ENCODE measurements at places on chromosomes 4 and X.
A peak's percentile ranks its signal among the peaks of the same experiment; 100 is the strongest.

DNA sequence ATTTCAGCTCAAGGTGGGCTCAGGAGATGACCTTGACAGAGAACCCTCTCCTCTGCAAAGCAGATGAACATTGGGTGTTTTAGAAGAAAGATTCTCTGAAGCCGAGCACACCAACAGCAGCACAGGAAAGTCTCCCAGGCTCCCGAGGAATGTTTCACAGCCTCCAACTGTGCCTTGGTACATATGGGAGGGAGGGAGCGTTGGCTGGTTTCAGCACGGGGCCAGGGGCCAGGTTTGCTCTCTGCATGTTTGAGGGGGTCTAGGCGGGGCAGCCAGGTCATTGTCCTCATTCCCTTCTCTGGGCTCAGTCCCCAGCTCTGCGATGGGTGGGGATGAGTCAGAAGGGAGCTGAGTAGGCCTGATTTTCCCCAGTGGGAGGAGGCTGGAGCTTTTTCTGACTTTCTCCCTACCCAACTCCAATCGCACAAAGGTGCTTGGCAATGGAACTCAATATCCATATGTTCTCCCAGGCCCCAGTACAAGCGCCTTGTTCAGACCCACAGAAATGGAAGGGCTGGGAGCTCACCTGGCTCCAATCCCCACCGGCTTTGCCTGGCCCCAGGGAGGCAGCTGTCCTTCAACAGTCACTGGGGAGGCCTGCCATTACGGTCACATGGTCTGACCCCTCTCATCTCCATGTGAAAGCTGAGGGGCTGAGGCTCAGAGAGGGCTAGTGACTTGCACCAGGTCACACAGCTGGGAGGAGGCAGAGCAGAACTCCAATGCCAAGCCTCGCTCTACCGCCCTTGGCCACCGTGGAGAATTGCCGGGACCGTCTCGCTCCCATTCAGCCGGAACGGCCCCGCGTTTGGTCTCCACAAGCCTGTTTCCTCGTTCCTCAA, 108.4 kb upstream of the AFAP1 start:
- DNase-seq, result no peak

DNA sequence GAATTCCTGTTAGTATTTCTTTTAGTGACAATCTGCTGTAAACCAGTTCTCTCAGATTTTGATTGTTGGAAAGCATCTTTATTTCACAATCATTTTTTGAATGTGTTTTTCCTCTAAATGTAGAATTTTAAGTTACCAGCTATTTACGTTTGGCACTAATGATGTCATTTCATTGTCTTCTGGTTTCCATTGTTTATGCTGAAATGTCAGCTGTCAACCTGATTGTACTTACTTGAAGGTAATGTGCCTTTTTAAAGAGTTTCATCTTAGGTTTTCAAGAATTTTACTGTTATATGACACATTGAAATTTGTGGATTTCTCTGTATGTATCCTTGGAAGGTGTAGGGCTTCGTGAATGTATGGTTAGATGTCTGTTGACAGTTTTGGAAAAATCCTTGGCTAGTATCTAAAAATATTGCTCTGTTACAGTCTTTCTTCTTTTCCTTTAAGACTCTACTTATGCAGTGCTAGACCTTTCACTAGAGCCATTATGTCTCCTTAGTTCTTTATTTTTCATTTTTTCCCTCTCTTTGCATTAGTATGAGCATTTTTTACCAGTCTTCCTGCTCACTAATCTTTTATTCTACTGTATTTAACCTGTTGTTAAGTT, 30.4 kb downstream of the SMAD1 start:
- no peak for DNase-seq

GRCh38 chr4:7388627-7389026, 46.1 kb downstream of the PSAPL1 start:
- no peak for DNase-seq

DNA sequence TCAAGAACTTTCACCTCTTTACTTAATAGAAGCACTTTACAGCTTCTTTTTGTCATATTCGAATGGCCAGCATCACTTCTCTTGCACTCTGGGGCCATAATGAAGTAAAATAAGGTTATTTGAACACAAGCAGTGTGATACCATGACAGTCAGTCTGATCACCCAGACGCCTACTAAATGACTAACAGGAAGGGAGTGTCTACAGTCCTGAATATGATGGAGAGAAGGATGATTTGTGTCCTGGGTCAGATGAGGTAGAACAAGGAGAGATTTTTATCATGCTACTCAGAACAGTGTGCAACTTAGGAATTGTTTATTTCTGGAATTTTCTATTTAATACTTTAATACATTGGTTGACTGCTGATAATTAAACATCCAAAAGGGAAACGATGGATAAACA, 284.2 kb upstream of the F9 start:
- DNase-seq, result no peak

DNA sequence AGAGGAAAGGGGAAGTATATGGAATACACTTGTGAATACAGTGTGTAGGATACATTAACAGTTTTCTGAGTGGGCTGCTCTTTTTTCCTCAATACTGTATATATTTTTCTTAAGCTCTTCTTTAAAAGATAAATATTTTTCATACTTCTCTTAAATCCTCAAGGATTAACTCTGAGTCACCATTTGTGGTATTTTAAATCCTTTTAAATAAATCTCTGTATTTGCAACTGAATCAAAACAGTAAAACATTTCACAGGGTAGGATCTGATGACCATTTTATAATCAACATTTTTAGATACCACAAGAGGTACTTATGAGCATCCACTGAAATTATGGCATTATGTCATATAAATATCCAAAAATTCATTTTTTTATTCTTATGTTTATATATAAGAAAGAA, 87.6 kb downstream of the GAB1 start:
- DNase-seq, result no peak

- no peak for DNase-seq
Observed at GRCh38 chrX:106331606-106332005, 163.5 kb downstream of the PWWP3B start.

DNA sequence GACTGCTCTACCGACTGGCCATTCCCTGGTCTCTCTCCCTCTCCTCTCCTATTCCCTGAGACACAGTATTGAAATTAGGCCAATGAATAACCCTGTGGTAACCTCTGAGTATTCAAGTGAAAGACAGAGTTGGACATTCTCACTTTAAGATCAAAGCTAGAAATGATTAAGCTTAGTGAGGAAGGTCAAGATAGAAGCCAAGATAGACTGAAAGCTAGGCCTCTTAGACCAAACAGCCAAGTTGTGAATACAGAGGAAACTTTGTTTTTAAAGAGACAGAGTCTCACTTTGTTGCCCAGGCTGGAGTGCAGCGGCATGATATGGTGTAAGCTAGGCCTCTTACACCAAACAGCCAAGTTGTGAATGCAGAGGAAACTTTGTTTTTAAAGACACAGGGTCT, 64.6 kb downstream of the KDM6A start:
- DNase-seq, result no peak

GRCh38 chr4:186092296-186092695, 12.2 kb upstream of the FAM149A start:
- no peak for DNase-seq

- no peak for DNase-seq
Observed at GRCh38 chr4:3307891-3308575, 15.2 kb downstream of the RGS12 start.

DNA sequence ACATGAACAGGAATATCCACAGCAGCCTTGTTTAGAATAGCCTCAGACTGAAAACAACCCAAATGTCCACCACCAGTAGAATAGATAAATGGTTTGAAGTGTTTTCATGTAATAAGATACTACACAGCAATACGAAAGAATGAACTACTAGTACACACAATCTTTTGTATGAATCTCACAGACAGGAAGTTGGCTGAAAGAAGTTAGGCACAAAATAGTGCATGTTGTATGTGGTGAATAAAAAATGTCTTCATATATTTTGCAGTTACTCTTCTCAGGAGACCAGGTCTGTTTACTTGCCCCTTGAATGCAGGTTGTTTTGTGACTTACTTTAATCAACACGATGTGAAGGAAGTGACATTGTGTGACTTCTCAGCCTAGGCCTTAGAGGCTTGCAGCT, 75.9 kb upstream of the LEF1 start:
- no peak for DNase-seq

- no peak for DNase-seq
Observed at GRCh38 chr4:163556177-163556576, 61.7 kb downstream of the TMA16 start.

GRCh38 chr4:18578307-18578706, 556.8 kb upstream of the LCORL start:
- DNase-seq, result no peak

GRCh38 chr4:6272863-6273660, 3.4 kb downstream of the WFS1 start:
- no peak for DNase-seq

DNA sequence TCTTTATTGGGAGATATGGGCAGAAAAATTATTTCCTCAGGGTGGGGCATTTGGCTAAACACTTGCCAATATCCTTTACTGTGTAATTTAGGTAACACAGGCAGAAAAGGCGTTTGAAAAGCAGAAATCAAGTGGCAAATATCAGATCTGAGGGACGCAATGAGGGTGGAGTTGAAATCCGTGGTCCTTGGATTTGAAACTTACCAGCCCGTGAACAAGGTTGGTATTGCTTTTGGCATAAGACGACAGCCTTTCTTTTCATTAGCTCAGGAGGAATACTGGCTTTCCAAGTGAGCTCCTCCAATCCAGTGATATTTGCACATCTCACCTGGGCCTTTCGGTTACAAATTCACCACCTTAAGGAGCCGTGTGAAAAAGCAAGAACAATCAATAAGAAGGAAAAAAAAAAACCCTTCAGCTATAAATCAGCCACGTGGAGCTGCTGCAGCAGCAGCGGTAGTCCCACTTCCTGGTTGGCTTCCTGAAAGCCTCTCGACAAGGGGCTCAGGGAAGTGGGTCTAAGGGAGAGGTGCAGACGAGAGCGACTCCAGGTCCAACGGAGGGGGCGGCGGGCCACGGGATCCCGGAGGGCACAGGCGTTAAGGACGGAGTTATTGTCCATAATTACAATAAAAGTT, 734 bp upstream of the GALNT7 start:
- DNase-seq, result peak; percentile 6

- DNase-seq, result no peak
Observed at GRCh38 chrX:137033774-137034507, at the start of gene GPR101. GPR101 (minus strand) TSS chrX:137033995; CDS start chrX:137031674, 2,321 bp downstream.

DNA sequence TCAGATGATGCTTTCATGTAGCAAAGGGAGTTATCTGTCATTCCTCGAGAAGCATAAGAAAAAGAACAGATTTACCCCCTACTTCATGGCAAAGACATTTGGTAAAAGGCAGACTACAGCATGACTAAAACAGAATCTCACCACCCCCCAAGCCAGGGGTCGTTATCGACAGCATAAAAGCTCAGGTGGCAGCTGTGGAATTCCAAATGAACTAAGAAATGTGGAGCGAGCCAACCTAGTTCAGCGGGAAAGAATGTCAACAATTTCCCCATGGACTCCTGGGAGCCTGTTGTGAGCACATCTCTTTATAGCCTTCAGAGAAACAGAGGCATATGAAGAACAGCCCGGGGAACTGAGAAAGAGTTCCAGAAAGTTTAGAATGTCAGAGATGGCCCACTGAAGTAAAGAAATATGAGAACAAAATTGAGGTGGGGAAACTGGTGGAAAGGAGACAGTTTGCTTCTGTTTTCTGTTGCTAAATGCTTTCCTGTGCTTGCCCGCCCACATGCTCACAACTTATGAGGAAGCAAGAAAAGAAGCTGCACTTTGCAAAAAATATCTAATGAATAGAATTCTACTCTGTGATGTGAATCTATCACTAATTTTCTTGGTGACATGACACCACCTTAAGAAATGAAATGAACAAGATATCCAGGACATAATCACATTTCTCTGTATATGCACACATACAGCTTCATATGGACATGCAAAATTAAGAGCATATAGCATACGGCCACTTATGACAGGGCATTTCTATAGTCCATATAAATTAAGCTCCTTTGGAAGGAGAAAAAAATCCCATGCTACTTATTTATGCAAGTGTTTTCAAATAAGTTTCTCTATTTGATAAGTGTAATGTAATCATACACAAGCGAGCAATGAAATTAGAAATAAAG, 135.3 kb upstream of the MID1 start:
- no peak for DNase-seq

DNA sequence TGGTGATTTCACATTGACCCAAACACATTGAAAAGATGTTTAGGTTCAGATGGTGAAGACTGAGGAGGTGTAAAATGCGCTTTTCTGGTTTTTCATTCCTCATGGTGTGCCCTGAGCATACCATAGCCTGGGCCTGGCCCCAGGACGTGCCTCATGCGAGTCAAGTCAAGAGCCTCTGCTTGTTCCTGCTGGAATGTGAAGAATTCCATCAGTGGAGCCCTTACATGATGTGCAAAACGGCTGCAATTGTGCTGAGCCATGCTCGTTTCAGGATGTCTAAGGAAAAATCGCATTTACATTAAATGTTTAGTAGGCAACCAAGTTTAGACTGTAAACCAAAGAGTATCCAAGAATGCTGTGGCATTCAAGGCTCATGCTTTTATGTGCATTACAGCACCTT, 34.9 kb downstream of the GYG2 start:
- no peak for DNase-seq

- DNase-seq, result no peak
Observed at GRCh38 chr4:110854021-110854678, 231.3 kb upstream of the PITX2 start.

GRCh38 chr4:153432965-153433753, 33.0 kb upstream of the TMEM131L start:
- peak; percentile 84 for DNase-seq

- no peak for DNase-seq
Observed at GRCh38 chrX:109089359-109089758, 353.0 kb upstream of the IRS4 start.

GRCh38 chr4:41792166-41792565, 43.6 kb upstream of the PHOX2B start:
- no peak for DNase-seq

GRCh38 chrX:38816155-38816554, 14.9 kb downstream of the MID1IP1 start:
- peak; percentile 23 for DNase-seq

GRCh38 chrX:112218388-112218787, 135.8 kb upstream of the TRPC5 start:
- no peak for DNase-seq

DNA sequence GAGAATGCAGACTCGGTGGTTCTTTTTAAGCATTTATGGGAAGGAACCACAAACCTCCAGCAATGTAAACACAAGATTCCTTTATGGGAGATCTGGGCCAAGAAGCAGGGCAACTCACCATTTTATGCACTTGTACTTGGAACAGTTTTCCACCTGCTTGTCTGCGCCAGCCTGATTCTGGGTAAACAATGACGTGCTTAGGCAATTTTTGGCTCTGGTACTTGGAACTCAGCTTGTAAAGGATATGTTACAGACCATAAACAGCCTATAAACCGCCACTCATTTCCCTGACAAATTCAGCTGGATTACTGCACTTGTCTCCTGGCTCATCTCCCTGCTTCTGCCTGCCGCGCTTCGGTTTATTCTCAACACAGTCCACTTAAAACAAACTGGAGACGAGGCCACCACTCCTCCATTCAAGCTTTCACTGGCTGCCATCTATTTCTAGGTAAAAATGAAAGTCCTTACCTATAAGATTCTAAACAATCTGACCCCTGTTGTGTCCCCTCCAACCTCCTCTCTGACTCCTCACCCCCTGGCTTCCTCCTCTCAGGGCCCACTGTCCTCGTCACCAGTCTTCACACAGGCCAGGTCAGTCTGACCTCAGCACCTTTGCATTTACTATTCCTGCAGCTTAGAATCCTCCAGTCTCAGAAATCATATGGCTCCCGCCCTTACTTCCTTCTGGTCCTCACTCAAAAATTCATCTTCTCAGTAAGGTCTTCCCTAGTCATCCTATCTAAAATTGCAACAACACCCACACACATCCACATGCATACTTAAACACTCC, 205.9 kb upstream of the GALNT7 start:
- no peak for DNase-seq

Measured in stimulated activated CD4-positive, alpha-beta T cell treated with anti-CD3 and anti-CD28 coated beads, Interleukin-1b, Interleukin-23, amount 100 ng/mL, for 48 hours (primary cell).